T-helper 2 cell (primary cell): ENCODE measurements at places on chromosomes 11 and 22.

GRCh38 chr11:41201156-41201555 lies 258.3 kb downstream of the LRRC4C start:
- DNase-seq: no peak

DNA sequence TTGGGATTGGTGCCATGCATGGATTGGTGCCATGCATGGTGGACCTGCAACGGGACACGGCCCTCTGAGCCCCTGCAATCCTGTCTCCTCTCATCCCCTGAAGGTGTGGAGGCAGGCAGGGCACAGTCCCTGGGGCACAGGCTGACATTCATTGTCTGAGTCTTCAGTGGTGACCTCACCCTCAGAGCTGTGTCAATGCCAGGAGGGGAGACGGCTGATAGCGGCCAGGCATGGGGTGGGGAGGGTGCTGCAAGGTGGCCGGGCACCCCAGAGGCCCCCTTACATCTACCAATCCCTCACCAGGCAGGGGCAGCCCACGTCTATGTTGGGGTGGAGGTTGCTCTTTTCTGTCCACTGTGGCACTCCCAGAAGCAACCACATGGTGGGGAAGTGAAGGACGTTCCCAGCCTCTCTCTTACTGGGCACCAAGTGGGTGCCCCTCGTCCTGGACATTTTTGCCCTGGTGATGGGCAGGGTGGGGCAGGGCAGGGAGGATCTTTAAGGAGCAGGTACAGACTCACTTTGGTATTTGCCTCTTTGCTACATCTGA lies 47.6 kb downstream of the NECTIN1 start:
- no peak for DNase-seq

- DNase-seq: no peak
These were observed 502 bp downstream of the SMIM38 start for GRCh38 chr11:69156235-69156639.

DNA sequence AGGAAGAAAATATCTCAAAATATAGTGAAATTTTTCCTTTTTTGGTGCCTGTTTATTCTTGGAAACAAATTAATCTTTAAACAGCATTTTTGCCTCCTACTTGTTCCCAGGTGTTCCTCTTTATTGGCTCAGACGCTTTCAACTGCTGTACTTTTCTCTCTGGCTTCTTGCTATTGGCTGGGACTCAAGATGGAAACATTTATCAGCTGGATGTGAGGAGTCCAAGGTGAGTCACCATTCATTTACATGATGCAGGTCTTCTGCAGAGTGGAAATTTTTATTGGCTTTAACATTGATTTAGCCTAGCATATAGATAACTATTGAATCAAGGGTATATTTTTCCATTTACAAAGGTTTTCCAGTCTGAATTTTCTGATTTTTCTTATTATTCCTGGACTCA lies 34.4 kb upstream of the DNAJB13 start:
- no peak for DNase-seq

GRCh38 chr11:27874998-27875830 lies 175.0 kb upstream of the BDNF start:
- DNase-seq: no peak

- peak; percentile 80 for DNase-seq
These were observed 54.2 kb downstream of the GRAMD4 start for GRCh38 chr22:46674367-46674781.

GRCh38 chr11:118295199-118295598 lies 9.3 kb upstream of the CD3E start:
- no peak for DNase-seq

- no peak for DNase-seq
These were observed 32.9 kb downstream of the PISD start for GRCh38 chr22:31628969-31629708.

GRCh38 chr22:39995393-39996252 lies 869 bp downstream of the FAM83F start:
- no peak for DNase-seq

DNA sequence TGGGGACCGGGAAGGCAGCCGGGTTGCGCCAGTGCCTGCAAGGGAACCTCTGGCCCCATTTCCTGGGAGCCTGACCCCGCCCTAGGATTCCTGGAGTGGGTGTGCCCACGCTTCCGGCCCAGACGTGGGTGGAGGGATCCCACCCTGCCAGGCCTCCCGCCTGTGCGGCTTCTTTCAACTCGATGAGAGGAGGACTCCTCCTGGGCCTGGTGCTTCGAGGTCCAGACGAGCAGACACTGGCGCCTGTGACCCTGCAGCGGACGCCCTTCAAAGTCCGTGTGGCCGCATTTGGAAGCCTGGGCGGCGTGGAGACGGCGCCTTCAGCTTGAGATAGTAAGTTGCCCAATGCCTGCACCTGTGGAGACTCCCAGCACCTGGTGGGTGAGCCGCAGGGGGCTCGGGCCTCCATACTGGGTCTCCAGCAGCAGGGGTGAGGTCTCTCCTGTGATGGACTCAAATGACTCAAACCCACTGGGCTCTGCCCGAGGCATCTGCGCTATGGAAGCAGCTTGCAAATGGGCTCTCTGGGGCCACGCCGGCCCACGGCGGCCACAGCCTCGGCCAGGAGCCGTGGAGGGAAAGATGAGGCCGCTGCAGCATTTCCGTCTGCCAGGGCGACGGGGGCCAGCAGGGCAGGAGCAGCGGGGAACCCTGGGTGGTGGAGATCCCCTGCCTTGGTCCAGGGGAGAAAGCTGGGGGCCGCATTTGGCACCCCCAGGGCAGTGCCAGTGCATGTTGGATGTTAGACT lies 64.3 kb upstream of the PPARA start:
- no peak for DNase-seq

GRCh38 chr22:28795932-28796856 lies 4.2 kb downstream of the XBP1 start:
- DNase-seq: peak; percentile 61

- no peak for DNase-seq
These were observed 6.4 kb upstream of the CCDC86 start for GRCh38 chr11:60835534-60835846.

GRCh38 chr11:133980665-133981064 lies 23.9 kb upstream of the IGSF9B start:
- no peak for DNase-seq

- DNase-seq: no peak
These were observed 4.9 kb downstream of the ZFTA start for GRCh38 chr11:63763496-63764339.

DNA sequence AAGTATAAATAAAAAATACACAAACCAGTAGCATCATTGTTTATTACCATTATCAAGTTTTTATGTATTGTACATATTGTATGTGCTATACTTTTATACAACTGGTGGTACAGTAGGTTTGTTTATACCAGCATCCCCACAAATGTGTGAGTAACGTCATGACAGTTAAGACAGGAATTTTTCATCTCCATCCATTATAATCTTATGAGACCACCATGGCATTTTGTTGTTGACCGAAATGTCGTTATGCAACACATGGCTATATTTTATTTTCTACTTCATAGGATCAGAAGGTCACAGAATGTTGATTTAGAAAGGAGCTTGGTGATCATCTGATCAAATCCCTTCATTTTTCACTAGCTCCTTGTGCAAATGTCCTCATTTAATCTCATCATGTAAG lies 170.9 kb upstream of the NCAM1 start:
- DNase-seq: no peak

GRCh38 chr11:2461956-2462542 lies 17.2 kb downstream of the KCNQ1 start:
- no peak for DNase-seq

DNA sequence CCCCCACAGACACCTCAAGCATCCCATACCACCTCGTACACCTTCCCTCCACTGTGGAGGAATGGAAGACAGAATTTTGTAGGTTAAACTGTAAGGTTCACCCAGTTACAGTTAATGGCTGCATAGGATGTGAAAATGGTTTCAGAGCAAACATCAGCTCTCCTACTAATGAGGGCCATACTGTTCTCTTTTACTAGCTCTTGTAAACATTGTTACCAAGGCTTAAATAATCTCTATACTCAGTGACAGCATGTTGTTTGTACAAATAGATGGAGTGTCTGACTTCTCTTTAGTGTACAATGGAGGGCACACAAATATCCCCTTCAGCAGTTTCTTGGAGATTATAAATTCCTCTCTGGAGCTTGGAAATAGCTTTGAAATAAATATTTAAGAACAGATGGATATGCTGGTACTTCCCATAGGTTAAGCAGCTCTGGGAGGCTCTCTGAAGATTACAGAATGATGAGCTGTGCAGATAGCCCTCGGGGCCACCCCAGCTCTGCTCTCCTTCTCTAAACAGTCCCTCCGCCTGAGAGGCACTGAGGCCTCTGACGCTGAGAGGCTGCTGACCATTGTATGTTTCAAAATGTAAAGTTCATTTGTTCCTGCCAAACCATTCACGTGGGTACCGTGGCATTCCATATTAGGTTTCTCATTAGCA lies 25.7 kb downstream of the TTC12 start:
- DNase-seq: no peak
